ENCODE measurements at places on chromosomes 1 and 21. TPM values are rescaled to one million over a fixed set of nuclear protein-coding genes. Genes with fewer than 3 reads are reported as not detected.

GJC2 gene
- 0.06 TPM for total RNA-seq

RASAL2 gene
- total RNA-seq: 3.6 TPM

FMO2 gene
- not detected for total RNA-seq

DNA sequence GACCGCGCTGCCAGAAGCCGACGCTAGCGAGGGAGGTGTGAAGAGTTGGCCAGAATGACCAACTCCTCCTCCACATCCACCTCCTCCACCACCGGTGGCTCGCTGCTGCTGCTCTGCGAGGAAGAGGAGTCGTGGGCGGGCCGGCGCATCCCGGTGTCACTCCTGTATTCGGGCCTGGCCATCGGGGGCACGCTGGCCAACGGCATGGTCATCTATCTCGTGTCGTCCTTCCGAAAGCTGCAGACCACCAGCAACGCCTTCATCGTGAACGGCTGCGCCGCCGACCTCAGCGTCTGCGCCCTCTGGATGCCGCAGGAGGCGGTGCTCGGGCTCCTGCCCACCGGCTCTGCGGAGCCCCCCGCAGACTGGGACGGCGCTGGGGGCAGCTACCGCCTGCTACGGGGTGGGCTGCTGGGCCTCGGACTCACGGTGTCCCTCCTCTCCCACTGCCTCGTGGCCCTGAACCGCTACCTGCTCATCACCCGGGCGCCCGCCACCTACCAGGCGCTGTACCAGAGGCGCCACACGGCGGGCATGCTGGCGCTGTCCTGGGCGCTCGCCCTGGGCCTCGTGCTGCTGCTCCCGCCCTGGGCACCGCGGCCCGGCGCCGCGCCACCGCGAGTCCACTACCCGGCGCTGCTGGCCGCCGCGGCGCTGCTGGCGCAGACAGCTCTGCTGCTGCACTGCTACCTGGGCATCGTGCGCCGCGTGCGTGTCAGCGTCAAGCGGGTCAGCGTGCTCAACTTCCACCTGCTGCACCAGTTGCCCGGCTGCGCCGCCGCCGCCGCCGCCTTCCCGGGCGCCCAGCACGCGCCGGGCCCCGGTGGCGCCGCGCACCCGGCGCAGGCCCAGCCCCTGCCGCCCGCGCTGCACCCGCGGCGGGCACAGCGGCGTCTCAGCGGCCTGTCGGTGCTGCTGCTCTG, 1.2 kb downstream of the GPR88 start:
- no peak for DNase-seq

GRCh38 chr1:153866045-153866850, 56.5 kb downstream of the GATAD2B start:
- DNase-seq: no peak

DNA sequence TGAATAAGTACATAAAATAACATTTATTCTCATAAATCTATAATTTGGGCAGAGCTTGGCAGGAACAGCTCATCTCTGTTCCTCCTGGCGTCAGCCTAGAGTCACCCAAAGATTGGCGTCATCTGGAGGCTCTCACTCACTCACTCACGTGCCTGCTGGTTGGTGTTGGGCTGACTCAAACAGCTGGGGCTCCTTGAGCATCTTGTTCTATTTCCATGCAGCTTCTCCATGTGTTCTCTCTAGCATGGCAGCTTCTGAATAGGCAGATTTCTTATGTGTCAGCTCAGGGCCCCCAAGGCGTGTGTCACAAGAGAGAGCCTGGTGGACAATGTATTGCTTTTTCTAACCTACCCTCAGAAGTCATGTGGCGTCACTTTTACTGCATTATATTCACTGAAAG, 70.6 kb upstream of the RAB3GAP2 start:
- DNase-seq: no peak

DNA sequence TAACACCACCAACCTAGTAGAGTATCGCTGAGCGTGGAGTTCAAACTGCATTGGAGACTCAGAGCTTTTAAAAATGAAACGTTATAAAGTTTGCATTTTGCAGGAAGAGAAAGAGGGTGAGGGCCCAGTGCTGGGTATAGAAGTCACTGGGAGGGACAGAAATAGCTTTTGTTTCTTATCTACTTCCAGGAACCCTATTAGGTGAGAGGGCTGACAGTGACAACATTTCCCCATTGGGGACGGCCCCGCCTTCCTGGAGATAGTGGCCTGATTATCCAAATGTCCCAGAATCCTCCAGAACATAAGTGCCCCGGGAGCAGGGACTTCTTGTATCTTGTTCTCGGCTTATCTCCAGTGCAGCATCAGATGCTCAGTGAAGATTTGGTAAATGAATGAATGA, 574.9 kb downstream of the PTPRU start:
- no peak for DNase-seq

GRCh38 chr1:158362482-158362881, 8.8 kb downstream of the CD1E start:
- no peak for DNase-seq

DNA sequence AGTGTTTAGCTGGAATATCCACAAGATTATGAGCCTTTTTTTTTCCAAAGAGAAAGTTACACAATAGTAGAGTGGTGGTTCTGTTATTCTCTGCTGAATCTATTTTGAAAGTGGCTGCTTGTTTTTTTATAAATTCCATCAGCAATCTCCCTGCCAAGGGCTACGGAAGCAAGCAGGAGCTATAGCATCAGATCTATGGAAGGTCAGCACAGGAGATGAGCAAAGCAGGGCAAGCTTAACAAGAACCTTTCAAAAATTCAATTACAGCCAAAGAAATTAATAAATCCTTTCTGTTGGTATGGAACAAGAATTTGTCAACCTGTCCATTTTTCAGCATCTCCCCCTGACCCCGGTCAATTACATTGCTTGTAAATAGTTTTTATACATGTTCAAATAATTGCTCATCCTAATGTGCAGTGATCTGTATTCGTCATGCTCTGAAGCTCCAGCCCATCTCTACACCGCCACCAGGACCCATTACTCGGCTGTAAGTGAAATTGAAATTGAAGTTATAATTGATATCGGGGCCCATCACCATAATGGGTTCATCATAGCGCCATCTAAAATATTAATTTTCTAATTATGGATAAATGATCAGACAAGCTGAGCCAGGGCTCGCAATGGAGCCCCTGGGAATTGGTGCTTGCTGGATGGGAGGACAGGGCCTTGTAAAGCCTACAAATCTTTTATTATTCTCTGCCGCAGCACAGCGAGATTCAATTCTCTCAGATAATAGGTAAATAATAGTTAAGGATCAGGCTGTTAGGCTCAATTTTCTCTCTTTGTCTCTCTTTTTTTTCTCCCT, 215.1 kb downstream of the ATG4C start:
- DNase-seq: no peak
